Suprapubic skin (tissue), 4 donors: ENCODE measurements at places on chromosomes 2 and 18.
A peak's percentile ranks its signal among the peaks of the same experiment; 100 is the strongest.

GRCh38 chr18:13145636-13146190, 72.8 kb upstream of the LDLRAD4 start:
- DNase-seq = no peak

DNA sequence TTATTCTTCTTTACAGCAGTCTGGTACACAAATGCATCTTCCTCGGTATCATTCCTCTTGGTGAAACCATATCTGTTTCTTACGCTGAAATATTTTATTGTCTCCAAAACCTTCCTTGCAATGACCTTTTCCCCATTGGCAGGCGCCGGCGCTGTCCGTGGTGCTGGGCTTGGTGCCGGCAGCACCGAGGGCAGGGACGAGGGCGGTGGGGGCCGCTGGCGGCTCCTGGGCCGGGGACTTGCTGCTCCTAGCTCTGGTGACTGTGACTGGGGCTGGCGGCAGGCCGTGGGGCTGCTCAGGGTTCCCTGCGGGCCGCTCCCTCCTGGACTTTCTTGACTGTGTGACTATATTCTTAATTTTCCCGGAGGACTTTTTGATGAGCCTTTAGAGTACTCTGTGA, 72.5 kb downstream of the GPR39 start:
- no peak for DNase-seq

DNA sequence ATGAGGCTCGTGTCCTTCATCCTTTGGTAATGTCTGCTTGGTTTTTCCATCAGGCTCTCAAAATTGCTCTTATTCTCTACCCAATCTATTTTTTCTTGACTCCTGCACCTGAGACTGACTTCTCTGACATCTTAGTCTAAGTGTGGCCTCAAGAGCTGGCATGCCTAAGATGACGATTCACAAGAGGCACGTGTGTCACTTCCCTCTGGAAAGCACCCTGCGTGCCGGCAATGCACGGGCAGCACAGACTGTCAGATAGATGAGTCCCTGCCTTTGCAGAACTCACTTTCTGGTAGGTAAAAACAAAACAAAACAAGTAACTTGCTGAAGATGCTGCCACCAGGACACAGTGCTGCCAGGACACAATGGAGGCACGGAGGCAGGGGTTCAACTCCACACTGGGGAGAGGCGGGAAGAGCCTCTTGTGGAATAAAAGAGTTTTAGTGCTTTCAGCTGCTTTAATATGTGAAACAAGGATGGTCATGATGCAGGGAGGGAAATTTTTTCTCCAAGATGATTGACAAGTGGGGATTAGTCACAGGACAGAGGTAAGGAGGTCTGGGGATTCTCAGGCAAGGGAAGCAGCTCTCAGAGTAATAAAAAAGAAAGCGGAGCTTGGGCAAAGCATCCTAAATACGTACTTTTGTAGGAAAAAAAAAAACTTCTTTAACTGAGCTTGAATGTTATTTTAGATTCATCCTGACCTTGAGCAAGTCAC, 27.3 kb downstream of the CYB5A start:
- DNase-seq = no peak

DNA sequence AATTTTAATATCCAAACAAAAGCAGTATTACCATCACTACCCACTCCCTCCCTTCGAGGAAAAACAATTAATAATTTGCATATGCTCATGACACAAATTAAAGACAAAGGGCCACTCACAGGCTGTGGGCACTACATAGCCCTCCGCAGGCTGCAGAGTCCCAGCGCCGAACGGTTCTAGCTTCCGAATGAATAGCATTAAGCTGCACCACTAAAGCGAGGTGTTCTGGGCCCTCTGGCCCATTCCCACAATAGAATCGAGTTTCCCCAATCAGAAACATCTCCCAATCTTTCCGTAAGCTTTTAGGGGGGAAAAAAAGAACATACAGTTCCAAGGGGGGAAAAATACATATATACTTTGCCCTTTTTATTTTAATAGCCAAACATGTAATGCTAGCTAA, 14.5 kb upstream of the SIX3 start:
- DNase-seq = no peak

- no peak for DNase-seq
Measured at GRCh38 chr2:85707304-85707703, 13.1 kb downstream of the GNLY start.

- DNase-seq = peak; percentile 67
Measured at GRCh38 chr2:27212626-27213471, 781 bp upstream of the SLC5A6 start.

GRCh38 chr18:74450626-74451025, 6.5 kb downstream of the DIPK1C start:
- no peak for DNase-seq

GRCh38 chr2:188773075-188773474, 201.1 kb upstream of the COL3A1 start:
- no peak for DNase-seq

DNA sequence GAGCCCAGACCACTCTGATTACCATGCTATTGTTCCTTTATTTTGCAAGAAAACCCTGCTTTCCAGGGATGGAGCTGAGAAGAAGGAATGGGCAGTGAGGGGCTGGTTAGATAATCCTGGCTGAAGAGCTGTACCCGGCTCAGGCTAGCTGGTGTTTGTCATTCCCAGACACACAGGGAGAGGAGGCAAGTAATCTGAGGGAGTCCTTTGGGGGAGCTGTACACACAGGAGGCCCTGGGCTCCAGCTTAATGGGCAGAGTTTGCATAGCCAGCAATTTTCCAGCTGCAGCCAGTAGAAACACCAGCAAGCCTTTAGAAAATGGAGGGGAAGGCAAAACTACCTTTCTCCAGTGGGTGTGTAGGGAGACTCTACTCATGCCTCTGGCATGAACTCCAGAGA, 259.3 kb downstream of the SOX11 start:
- DNase-seq = no peak

- DNase-seq = no peak
Measured at GRCh38 chr18:64202863-64203262, 54.0 kb upstream of the LINC00305 start.

DNA sequence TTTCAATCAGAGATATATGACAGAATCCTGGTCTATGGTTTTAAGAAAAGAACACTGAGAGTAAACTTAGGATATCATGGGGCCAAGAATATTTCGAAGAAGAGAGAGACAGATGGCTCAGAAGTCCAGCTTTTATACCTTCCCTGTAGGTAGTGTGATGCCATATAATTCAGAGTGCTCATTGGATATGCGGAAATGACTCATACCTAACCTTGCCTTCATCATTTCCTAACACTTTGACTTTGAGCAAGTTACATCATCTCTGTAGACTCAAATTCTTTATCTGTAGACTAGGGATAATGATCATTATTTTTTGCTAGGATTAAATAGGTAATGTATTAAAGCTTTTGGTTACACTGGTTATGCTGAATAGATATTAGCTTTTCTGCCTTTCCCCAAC, 461.6 kb upstream of the CNTNAP5 start:
- no peak for DNase-seq

GRCh38 chr2:223488814-223489213, 113.3 kb downstream of the SCG2 start:
- DNase-seq = no peak

- DNase-seq = no peak
Measured at GRCh38 chr2:241232736-241233575, 44.5 kb downstream of the ANO7 start.

DNA sequence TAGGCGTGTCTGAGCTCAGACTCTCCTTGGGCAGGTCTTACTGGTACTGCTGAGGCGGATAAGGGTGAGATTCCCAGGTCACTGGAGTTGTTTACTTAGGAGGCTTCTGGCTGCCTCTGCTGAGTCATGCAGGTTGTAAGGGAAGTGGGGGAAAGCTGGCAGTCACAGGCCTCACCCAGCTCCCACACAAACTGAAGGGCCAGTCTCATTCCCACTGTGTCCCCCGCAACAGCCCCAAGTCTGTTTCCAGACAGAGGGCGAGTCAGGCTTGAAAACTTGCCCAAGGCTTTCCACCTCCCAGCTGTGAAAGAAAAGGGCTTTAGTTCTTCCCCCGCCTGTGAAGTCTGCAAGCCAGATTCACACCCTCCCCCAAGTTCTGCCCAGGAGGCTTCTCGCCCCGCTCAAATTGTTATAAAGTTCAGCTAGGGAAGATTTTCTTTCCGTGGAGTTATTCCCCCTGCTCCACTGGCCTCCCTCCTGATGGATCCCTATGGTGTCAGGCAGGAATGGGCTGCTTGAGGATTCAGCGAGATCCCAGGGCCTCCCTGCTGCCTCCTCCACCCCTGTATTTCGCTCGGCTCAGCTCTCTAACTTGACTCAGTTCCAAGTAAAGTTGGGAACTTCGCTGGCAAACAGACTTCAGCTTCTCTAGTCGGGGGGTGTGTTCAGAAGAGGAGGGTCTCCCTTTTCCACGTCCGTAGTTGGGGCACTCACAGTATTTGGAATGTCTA, 248.6 kb downstream of the NR4A2 start:
- no peak for DNase-seq

- DNase-seq = no peak
Measured at GRCh38 chr2:233791883-233792329, 13.8 kb downstream of the MROH2A start.

DNA sequence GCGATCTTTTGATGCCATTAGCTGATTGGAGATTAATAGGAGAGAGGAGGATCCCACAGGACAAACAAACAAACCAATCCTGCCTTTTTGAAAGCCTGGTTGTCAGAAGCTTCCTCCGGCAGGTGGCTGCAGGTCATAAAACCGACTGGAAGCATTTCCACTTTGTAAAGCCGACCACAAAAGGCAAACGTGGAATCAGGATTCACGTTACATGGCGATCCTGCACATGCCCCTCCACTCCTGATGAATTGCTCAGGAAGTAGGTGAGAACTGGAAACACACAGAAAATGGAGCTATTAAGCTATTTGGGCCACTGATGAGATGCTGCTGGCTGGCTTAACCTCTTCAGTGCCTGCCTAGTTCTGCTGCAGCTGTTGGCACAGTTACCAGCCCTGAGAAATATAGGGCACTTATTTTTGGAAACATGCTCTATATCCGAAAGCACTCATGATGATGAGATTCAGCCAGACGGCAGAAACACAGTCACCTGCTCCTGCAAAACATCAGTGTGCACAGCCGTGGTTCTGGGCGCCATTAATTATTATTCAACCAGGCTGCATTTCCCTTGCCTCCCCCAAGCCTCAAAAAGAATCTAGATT, 110.3 kb upstream of the ST6GAL2 start:
- no peak for DNase-seq

DNA sequence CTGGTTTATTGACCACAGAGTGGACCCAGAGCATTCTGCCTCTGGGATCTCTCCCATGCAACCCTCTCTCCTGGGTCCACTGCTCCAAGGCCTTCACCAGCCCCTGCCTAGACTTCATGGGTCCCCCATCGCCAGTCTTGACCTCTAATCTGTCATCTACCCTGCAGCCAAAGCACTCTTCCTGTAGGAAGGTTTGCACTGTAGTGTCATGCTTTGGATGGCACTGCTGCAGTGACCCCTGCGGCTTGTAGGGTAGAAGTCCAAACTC, 41.7 kb downstream of the MYO7B start:
- no peak for DNase-seq

DNA sequence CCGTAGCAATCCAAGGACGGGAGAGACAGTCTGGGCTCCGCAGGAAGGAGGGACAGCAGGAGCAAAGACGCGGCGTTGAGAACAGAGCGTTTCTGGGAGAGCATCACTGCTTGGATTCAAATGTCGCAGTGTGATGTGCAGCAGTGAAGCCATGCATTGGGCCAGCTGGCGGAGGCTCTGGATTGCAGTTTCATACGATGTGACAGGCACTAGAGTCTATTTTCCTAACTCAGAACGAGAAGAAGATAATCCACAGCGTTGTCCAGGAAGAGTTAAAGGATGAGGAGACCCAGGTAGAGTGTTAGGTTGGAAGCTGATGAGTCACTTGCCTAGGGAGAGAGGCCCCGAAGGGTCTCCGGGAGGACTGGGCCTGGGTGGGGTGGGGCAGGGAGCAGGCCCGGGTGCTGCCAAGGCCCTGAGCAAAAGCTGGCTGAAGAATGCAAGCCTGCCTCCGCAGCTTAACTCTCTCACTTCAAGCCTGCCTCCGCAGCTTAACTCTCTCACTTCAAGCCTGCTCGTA, 17.7 kb upstream of the SEMA4C start:
- no peak for DNase-seq

- DNase-seq = no peak
Measured at GRCh38 chr2:136134126-136134525, 16.2 kb upstream of the CXCR4 start.

- DNase-seq = no peak
Measured at GRCh38 chr2:200300065-200300464, 6.4 kb upstream of the SPATS2L start.

DNA sequence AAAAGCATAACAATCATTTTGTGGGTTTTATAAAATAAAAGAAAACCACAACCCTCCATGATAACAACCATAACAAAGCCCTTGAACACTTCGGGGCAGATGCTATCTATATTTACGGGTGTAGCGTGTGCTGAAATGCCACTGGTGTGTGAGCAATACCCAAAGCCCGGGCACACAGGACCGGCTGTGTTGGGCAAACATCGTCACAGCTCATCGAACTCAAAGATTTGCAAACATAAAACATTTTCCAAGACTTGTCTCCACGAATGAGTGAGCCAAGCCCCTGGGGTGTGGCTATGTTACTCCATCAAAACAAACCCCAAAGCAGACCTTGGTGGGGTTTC, 290.2 kb downstream of the LPIN1 start:
- DNase-seq = no peak

DNA sequence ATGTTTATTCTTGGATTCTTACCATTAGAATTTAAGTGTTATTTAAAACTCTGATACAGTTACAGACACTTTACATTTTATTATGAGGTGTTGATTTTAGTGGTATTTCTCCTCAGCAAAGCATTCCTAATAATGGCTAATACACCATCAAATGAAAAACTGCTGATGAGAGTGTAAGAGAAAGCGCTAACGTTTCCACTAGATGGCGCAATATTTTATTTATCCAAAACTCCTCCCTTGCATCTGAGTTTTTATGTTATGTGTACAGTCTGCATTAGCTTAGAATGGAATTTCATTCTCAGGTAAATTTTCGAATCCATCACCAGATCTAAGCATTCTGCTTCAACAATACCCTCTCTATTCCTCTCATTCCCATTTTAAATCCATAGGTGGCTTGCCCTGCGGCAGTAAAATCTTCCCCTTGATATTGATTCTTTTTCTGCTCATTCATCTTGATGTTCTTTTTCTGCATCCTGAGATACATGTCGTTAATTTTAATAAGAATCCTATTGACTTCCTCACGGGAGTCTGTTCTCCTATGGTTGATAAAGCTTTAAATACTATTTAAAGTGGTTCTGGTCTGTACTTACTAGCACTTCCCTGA, 53.9 kb downstream of the PRKRA start:
- no peak for DNase-seq

- no peak for DNase-seq
Measured at GRCh38 chr18:8040021-8040420, 472.9 kb downstream of the PTPRM start.

DNA sequence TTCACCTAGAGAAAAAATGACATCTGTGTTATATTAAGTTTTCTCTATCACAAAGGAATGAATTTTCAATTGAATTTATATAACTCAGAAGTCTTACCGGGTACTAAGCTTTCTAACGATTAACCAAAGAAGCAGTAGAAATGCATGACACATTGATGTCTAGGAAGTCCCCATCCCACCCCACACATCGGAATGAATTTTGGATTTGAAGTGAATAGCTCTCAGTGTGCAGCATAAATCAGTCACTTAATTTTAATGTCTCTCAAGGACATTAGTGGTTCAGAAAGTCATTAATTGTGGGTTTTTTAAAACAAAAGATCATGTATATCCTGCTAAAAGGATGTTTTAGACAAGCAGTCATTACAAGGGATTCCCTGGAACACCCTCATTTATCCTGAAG, 141.4 kb upstream of the PIEZO2 start:
- DNase-seq = no peak

GRCh38 chr2:188678882-188679281, 295.3 kb upstream of the COL3A1 start:
- no peak for DNase-seq

- DNase-seq = no peak
Measured at GRCh38 chr2:205408696-205409095, 273.6 kb upstream of the NRP2 start.
